ENCODE measurements at places on chromosomes 11 and 22.
A peak's percentile ranks its signal among the peaks of the same experiment; 100 is the strongest.

- no peak for DNase-seq
Observed at GRCh38 chr22:33850724-33851123, 69.6 kb downstream of the LARGE1 start.

GRCh38 chr22:32846780-32847491 is 45.4 kb downstream of the TIMP3 start:
- no peak for DNase-seq

GRCh38 chr22:27772081-27772983 is 29.2 kb downstream of the MN1 start:
- no peak for DNase-seq

DNA sequence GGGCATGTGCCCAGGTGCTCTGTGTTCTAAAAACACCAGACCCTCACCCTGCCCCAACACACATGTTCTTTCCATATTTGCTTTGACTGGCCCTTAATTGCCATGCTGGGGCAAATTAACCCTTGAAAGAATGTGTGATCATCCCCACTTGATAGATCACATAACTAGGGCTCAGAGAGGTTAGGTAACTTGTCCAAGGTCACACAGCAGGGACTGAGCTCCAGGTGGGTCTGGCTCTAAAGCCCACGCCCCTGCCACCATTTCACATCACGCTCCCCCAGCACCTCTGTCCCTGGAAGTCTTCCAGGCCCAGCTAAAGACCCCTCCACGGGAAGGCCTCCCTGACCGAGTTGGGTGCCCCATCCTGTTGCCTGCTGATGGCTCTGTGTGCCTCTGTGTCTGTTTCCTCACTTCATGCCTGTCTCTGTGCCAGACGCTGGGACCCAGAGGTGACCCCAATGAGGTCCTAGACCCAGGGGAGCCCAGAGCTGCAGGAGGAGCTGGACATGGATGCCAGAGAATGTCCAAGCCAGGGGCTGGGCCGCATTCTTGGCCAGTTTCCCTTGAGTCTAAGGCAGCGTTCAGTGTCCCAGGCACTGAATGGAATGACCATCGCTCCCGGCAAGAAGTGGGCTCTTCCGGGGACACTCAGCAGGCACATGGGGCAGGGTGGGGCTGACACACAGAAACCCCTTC is 79.7 kb downstream of the MYO7A start:
- no peak for DNase-seq

- DNase-seq, result no peak
Observed at GRCh38 chr11:19557185-19557584, 155.5 kb upstream of the NAV2 start.

DNA sequence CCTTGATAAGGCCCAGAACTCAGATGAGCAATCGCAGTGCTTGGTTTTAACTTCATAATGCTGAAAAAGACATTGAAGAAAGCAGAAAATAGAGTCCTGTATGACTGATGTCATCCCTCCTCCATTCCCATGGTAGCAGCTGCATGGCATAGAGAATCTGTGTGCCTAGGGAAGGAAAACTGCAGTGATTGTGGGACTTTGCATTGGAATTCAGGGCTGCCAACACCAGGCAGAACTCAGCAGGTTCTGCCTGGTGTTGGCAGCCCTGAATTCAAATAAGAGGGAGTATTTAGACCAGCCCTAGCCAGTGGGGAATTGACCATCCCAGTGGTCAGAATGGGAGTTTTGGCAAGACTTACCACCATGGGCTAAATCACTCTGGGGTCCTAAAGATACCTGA is 1016.0 kb downstream of the FAM181B start:
- DNase-seq, result no peak

- DNase-seq, result peak; percentile 97
Observed at GRCh38 chr11:64241491-64242374, 838 bp downstream of the FKBP2 start.

GRCh38 chr11:90757849-90758494 is 535.1 kb upstream of the CHORDC1 start:
- DNase-seq, result no peak

- DNase-seq, result no peak
Observed at GRCh38 chr22:32786027-32786418, 15.5 kb upstream of the TIMP3 start.

GRCh38 chr11:111018566-111018965 is 227.0 kb upstream of the POU2AF2 start:
- no peak for DNase-seq

GRCh38 chr11:8794677-8795103 is 112.1 kb downstream of the RPL27A start:
- peak; percentile 13 for DNase-seq

- no peak for DNase-seq
Observed at GRCh38 chr11:118008271-118008911, 22.2 kb downstream of the IL10RA start.

GRCh38 chr11:1855886-1856265 is 3.0 kb downstream of the LSP1 start:
- DNase-seq, result no peak

- no peak for DNase-seq
Observed at GRCh38 chr11:62195945-62196344, 5.9 kb downstream of the SCGB1D1 start.

GRCh38 chr22:40676644-40677043 is 2.6 kb upstream of the MCHR1 start:
- DNase-seq, result no peak

DNA sequence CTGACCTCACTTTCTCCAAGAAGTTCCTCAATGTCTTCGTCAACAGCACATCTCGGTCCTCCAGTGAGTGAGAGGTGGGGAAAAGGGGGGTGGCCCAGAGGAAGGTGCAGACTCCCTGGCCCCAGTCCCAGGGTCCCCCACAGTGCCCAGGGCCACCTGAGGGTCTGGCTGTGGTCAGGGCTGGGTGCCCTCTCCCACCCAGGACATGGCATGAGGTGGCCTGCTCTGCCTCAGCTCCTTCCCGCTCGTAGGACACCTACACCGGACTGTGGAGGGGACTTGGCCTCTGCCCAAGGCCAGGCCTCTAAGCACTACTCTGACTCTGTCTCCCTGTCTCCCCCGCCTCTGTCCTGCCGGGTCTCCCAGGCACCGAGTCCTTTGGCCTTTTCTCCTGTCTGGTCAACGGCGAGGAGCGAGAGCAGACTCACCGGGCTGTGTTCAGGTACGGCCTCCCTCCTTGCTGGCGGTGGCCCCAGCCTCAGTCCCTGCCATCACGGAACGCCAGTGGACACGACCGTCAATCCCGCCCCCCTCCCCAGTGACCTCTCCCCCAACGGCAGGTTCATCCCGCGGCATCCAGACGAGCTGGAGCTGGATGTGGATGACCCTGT is 4.5 kb downstream of the MAPK8IP2 start:
- DNase-seq, result no peak

GRCh38 chr22:45470871-45471270 is 31.8 kb upstream of the FBLN1 start:
- no peak for DNase-seq

- no peak for DNase-seq
Observed at GRCh38 chr11:57359896-57360690, 20.9 kb downstream of the PRG3 start.

- no peak for DNase-seq
Observed at GRCh38 chr11:30432178-30432577, 109.3 kb downstream of the ARL14EP start.

DNA sequence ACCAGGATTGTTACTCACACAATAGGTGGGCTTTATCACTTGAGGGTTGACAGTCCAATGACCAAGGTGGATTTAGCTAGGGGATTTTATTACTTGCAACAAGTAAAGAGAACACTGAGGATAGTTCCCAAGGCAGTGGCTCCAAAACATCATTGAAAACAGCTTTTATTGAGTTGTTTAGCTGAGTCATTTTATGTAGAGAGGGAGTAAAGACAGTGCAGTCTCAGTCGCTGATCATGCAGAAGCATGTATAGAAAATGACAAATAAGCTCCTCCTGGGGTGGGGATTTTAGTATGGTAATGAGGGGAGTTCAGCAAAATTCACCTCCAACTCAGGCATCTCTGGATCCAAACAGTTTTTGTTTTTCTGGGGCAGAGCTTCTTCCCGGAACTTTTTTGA is 163.0 kb upstream of the CCDC179 start:
- no peak for DNase-seq

GRCh38 chr11:44930588-44931302 is 19.9 kb downstream of the TP53I11 start:
- DNase-seq, result no peak

- peak; percentile 84 for DNase-seq
Observed at GRCh38 chr22:20319745-20320658, at the start of gene DGCR6L. Gene DGCR6L (minus strand): TSS chr22:20320060. CDS start chr22:20319988, 72 bp downstream.

DNA sequence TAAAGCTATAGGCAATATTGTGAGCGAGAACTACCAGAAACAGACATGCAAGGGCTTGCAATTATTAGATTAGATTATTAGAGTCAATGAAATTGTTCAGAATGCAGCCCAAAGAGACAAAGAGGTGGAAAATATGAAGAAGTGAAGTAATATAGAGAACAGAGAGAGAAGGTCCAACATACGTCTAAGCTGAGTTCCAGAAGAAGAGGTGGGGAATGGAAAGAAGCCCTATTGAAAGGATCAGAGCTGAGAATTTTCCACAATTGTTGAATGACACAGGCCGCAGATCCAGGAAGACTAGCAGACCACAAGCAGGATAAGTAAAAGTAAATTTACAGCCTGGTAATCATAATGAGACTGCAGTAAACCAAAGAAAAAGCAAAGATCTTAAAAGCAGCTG is 93.2 kb downstream of the EXT2 start:
- no peak for DNase-seq

DNA sequence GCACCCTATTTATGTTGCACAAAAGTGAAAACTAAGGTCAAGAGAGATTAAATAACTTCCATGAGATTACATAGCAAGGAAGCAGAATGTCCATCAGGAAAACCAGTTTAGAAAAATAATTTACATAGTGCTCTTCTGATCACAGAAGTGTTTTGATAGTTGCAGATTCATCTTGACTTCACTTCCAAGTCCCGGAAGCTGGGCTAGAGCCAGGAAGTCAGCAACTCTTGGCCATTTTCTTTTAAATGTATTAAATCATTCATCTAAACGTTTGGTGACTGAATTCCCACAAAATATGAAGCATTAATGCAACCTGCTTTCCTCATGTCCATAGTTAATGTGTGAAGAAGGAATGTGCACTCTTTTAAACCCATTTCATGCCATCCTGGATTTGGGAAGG is 29.7 kb downstream of the APLP2 start:
- DNase-seq, result no peak

DNA sequence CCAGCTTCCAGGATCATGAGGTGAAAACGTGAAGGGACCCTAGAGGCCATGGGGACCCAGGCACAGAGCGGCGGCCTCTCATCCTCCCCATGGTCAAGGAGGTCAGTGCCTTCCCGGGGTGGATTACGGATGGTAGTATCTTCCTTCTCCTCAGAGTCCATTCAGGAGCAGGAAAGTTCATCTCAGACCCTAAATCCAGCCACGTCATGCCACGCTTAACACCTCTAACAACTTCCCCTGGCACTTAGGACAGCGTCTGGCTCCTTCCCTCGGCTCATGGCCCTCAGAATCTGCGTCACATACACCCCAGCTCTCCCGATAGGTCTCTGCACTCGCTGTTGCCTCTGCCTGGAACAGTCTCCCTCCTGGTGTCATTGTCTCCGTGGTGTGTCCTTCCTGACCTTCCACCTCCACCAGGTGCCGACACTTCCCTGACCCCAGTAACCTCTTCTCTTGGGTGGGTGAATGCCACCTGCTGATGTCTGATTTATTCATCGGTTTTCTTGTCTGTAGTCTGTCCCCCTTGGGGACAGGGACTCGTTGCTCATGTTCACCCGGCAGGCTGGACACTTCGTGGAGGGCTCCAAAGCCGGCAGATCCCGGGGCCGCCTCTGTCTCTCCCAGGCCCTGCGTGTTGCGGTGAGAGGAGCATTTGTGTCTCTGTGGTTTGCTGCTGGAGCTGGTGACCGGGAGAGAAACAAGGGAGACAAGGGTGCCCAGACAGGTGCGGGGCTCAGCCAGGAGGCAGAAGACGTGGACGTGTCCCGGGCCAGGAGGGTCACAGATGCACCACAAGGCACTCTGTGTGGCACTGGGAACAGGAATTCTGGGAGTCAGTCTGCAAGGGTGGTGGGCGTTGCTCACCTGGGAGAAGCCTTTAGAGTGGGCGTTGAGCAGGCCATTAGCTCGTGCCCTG is 1.4 kb downstream of the MYEOV start:
- no peak for DNase-seq

GRCh38 chr22:23065495-23066122 is 4.7 kb upstream of the GNAZ start:
- DNase-seq, result no peak

DNA sequence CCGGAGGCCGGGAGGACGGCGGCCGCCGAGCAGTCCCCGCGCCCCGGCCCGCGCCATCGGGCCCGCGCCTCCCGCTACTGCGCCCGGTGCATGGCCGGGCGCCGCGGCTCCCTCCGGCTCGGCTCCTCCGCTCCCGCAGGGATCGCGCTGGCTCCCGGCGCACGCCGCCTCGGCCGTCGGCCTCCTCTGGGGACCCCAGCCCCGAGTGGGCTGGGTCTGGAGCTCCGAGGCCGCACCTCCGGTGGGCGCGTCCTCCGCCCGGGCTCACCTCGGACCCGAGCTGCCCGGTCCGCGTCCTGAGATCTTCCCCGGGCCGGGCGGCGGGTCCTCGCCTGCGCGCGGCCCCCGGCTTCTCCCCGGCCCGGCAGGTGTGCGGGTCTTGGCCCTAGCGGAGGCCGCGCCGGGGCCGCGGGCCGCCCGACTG is 251 bp downstream of the SHISA8 start:
- no peak for DNase-seq

GRCh38 chr11:132062541-132062940 is 692.1 kb downstream of the NTM start:
- no peak for DNase-seq

GRCh38 chr11:80321786-80322185 is 881.0 kb upstream of the TENM4 start:
- no peak for DNase-seq

- no peak for DNase-seq
Observed at GRCh38 chr11:94129512-94130297, 1.1 kb downstream of the PANX1 start.

DNA sequence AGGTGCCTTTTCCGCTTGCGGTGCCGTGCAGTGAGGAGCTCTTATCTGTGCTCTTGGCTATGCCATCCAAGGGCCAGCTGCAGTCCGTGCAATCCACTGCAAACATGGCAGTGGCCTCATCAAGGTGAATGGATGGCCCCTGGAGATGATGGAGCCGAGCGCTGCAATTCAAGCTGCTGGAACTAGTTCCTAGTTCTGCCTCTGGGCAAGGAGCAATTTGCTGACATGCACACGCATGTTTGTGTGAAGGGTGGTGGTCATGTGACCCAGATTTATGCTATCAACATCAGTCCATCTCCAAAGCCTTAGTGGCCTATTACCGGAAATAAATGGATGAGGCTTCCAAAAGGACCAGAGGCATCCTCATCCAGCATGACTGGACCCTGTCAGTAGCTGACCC is 3.1 kb upstream of the EHD1 start:
- DNase-seq, result no peak

GRCh38 chr11:77299528-77299993 is 1.9 kb downstream of the GDPD4 start:
- DNase-seq, result no peak

DNA sequence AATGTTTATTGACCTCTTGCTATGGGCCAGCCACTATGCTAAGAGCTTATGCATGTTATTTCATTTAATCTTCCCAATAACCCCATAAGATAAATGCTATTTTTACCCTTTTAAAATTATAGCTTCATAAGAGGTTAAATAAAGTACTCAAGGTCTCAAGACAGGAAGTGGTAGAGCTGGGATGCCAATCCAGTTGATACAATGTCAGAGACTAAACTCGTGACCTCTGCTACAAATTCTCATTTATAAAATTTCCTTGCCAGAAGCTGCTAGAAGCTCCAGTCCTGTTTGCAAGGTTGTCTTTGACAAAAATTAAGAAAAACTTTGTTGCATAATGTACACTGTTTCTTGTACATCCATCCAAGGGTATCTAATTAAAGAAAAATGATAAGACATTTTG is 265.9 kb upstream of the MPPED2 start:
- DNase-seq, result no peak

GRCh38 chr11:19805376-19805775 is 92.7 kb downstream of the NAV2 start:
- DNase-seq, result no peak

Measured in NCI-H1436 (cell line).